ENCODE measurements at places on chromosomes 3 and 15.

GRCh38 chr3:10466186-10466585, 39.2 kb downstream of the ATP2B2 start:
- DNase-seq, result no peak

DNA sequence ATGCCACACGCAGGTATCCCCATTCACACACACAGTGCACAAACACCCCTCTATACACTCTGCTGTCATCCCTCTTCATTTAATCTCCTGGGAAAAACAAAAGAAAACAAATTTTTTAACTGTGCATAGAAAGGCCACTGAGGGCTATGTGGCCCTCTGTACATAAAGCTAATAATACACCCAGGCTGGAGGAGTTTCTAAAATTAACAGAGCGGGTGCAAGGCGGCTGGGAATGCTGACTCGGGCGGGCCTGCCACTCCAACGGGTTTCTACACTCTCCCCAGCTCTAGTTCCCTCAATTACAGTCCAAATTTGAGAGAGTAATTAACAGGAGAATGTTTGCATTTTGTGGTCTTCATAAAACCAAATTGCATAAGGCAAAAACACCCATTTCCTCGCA, 23.1 kb downstream of the HCN4 start:
- no peak for DNase-seq

DNA sequence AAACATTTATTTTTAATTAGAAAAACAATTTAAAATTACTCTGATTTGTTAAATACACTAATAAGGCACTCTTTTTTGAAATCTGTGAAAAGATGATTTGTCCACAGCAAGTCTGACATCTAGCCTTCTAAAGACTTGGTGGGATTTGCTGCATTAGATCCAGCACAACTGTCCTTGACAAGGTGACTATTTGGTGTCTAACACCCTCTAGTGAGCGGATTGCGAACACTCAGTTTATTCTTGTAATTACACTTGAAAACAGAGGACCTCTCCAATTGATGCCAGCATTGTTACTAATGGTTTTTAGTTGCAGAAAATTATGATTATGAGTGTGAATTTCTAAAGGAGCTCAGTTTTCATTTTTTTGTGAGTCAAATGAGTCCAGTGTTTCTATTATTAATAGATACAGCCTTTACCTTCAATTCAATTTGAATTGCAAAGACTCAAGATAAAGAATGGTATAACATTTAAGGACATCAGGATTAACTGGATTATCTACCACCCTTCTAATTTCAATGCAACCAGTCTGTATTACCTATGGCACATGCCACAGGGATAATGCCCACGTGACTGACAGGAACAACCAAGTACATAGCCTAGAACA, 29.7 kb upstream of the STRIT1 start:
- no peak for DNase-seq

GRCh38 chr3:39108200-39108710, 775 bp downstream of the TTC21A start:
- DNase-seq, result no peak

- DNase-seq, result no peak
Observed at GRCh38 chr15:25679492-25679891, 183.6 kb downstream of the ATP10A start.

GRCh38 chr15:90221246-90221900, 12.4 kb downstream of the CIB1 start:
- DNase-seq, result peak; percentile 62

- DNase-seq, result no peak
Observed at GRCh38 chr3:135014566-135014965, 219.5 kb downstream of the EPHB1 start.

DNA sequence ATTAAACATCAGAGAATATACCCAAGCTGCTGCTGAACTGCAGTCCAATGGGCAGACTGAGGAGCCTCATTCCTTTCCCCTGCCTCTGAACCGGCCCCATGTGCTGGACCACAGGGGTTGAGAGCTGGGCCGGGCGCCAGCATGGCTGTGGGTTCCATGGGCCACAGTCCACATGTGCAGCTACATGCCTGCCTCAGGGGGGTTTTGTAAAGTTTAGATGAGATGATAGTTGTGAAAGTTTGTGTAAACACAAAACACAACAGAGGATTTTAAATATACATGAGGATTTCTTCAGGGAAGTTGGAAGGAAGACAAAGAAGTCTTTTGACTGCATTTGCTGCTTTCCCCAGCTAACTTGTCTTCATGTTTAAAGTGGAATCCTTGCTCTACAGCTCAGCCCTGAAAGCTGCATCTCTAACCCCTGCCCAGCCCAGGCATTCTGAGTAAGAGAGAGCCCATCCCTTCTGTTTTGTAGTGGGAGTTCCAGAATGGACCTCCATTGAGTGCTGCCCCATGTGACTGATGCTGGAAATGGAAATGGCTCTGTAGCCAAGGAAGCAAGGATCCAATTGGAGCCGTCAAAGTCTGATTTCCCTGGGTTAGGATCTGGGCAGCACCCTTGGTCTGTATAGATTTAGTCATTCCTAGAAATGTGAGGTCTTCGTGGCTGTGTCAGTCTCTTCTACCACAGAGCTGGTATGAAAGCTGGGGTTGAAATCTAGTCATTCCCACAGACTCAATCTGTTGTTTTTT, 17.5 kb downstream of the SLC12A8 start:
- no peak for DNase-seq

DNA sequence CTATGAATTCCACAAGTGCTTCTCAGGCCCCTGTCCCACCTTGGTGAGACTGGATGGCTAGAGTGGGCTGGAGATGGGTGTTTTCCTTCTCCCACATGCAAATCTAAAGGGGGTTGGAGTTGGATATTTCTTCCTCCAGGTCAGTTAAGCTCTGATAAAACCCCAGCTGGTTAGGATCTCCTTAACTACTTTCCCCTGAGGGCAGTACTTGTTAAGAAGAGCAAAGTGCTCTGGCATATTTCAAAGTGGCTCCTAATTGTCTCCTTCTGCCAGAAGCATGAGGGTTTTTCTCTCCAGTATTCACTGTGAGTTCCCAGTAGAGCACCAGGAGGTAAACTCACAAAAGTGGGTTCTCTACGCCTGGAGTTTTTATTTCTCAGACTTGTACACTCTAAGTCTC, 31.4 kb downstream of the COL6A6 start:
- no peak for DNase-seq
